ENCODE measurements at places on chromosomes 6 and 20.
A peak's percentile ranks its signal among the peaks of the same experiment; 100 is the strongest.

- no peak for DNase-seq
Observed at GRCh38 chr6:99604166-99605073, 2.2 kb upstream of the PRDM13 start.

DNA sequence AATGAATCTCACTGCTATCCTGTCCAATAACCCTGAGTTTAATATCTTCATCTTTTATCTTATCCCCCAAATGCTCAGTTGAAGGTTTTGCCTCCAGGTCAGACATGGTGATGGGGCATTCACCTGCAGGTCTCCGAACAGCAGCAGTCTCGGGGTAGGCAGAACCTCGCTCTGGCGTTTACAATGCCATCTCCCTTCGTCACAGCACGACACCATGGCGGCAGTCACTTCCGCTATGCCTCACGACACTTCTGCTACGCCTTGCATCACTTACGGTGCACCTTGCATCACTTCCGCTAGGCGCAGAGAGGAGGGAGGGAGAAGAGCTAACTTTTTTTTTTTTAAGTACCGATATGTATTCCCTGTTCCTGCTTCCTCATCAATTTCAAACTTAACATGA, 194.9 kb downstream of the BCAS1 start:
- peak; percentile 67 for DNase-seq

GRCh38 chr6:83769413-83769812, 60.5 kb upstream of the SNAP91 start:
- no peak for DNase-seq

- DNase-seq, result no peak
Observed at GRCh38 chr6:37492236-37492972, 7.3 kb downstream of the CCDC167 start.

GRCh38 chr6:112725541-112726085, 378.5 kb downstream of the RFPL4B start:
- DNase-seq, result no peak

- no peak for DNase-seq
Observed at GRCh38 chr20:55565096-55565773, 440.1 kb downstream of the CBLN4 start.

GRCh38 chr6:108585921-108586536, 25.3 kb downstream of the FOXO3 start:
- no peak for DNase-seq

DNA sequence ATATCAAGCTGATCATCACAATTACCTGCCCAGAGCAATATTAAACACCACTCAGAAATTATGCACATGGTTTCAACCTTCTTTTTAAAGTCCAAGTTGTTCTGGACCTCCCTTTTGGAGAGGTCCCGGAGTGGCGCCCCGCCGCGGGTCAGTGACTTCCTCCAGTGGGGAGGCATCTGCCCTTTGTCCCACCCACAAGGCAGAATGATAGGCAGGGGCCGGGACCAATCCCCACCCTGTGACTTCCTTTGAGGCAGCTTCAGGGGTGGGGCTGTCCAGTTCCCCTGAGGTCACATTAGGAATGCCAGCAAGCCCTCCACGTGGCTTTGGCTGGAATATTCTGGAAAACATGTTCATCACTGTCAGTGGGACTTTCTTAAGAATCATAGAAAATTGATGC, 207.0 kb downstream of the ANKRD60 start:
- DNase-seq, result peak; percentile 15

DNA sequence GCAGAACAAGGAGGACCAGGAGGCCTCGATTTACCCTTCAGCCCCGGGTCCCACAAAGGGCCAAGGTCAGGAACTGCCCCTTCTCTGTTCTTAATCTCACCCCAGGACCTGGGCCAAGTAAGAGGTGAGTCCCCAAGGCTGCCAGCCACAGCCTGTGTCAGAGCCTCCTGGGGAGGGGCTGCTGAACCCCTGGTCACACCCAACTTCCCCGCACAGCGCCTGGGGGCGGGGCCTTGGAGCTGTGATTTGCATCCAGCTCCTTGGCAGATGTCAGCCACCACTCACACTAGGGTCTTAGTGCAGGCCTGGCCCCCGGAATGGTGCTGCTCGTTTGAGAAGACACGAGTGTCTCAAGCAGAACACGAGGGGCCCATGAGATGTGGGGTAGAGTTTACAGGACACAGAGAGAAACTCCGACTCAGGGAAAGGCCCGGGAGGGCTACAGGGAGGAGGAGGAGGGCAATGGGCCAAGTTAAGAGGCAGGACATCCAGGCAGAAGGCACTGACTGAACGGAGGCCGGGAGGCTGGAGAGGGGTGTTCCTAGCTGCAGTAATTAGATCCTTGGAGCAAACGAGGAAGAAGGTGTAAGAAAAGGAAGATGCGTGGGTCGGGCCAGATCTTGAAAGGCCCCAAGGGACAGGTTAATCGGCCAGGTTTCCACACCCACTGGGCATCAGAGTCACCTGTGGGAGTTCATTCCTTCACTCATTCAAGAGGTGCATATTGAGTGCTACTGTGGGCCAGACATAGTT, 26.9 kb downstream of the ZBP1 start:
- no peak for DNase-seq

DNA sequence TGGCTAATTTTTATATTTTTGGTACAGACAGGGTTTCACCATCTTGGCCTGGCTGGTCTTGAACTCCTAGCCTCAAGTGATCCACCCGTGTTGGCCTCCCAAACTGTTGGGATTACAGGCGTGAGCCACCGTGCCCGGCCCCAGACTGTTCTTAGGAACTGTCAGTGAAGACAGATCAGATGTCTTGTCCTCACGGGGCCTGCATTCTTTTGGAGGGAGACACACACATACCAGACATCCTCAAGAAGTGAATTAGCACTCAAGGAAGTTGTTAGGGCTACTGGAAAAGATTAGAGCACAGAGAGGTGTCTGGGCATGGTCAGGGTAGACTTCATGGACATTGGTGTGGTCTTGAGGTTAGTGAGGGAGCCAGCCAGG, 10.3 kb upstream of the LPIN3 start:
- no peak for DNase-seq

- no peak for DNase-seq
Observed at GRCh38 chr6:13924146-13924948, 405 bp upstream of the RNF182 start.

DNA sequence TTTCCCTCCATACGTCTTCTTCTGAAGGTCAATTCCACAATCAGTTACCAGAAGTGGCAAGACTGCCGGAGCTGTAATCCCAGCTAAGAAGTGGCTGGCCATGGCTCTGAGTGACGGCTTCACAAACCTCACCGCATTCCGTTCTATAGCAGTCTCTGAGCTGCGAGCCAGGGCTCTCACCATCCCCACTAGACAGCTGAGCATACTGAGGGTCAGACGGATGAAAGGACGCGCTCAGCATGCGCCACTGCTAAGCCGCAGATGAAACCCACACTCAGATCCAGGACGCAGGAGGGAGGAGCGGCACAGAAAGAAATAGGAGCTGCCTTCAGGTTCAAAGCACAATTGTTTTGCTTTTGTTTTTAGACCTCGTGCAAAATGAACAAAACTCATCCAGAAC, 97.9 kb downstream of the ANKRD60 start:
- DNase-seq, result no peak

- DNase-seq, result peak; percentile 46
Observed at GRCh38 chr6:24576447-24576846, 69.5 kb downstream of the KIAA0319 start.

DNA sequence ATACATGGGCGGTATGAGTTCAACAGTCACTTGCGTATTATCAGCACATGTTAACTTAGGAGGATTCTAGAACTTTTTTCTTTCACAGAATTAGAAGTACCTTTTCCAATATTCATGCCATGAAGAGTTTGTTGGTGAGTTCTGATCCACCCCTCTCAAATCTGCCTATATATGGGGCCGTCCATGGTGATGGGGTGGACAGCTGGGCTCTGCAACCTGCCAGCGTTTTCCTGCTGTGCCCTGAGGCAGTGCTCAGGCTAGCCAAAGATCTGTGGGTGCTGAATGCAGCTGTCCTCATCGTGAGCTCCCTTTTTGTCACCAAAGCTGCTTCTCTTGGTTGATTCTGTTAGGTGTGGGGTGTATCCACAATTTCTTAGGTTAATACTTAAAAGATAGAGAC, 88.7 kb downstream of the THBS2 start:
- no peak for DNase-seq

DNA sequence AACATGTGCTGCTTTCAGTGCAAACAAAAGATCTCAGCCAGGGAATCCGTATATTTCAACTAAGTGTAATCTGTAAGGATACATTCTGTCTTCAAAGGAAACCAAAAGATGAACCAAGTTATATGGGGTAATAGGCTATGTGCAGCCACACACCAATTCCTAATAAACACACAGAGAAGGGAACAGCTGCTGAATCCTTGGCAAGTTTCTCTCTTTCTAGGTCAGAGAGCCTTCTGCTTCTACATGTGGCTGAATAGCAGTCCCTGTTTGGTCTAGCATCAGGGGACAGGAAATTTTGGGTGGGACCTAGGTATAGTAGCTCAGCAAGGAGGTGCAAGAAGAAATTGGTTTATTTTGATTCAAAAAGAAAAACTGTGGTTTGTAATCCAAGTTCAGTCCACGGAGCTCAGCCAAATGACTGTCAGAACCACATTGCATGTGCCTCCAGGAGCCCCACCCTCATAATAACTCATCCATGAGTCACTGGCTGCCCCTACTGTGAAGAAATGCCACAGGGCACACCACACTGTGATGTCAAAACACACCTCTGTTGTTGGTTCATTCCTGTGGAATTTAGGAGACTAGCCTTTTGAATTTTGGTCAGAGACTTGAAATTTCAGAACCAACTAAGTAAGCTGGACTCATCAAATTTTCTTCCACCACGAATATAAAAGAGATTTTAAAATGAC, 21.1 kb downstream of the SPTLC3 start:
- no peak for DNase-seq

GRCh38 chr20:19864130-19864529, 106.1 kb downstream of the RIN2 start:
- DNase-seq, result no peak

DNA sequence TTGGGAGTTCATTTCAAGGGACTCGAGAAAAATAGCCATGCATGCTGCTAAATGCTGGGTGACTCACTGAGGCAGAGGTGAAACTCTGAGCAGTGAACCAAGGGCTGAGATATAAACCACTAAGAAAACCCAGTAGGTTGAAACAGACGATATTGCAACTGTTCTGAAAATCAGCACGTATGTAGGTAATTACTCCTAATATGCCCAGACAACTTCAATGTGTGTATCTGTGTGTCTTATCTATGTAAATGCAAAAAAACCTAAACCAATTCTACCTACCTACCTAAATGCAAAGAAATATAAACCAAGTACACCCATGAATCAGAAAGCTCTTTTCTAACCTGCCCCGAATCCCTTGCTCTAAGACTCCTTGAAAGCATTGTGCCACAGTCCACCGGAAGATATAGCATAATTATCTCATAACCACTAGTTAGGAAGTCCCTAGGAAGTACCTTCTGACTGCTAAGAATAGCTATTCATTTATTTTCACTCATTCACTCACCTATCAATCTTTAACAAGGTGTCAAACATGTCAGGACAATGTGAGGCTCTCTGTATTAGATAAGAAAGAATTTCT, 458.7 kb upstream of the RUNX2 start:
- no peak for DNase-seq

DNA sequence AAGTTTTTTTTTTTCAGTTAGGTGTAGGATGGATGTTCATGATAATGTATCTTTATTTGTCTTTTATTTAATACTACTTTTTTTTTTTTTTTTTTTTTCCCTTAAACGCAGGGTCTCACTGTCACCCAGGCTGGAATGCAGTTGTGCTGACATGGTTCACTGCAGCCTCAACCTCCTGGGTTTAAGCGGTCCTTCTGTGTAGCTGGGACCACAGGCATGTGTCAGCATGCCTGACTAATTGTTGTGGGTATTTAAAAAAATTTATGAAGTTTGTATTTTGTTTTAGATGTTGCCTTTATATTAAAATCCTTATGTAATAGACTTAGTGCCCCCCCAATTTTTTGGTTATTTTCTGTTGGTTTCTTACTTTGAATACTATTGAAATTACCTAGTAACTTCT, 42.6 kb downstream of the NCOA3 start:
- no peak for DNase-seq

DNA sequence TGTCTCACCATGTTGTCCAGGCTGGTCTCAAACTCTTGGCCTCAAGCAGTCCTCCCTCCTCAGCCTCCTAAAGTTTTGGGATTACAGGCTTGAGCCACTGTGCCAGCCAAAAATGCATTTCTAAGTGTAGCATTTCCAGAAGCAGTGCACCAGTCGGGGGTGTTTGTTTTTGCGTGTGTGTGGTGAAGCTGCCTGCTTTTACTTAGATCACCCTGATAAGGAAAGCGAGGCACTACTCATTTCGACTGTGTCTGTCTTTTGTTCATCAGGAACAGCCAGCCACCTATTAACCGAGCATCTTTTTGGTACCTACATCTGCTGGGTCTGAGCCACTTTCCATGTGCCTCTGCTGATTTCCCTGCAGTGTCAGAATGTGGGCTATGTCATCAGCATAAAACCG, 18.7 kb downstream of the SIRT5 start:
- DNase-seq, result no peak

DNA sequence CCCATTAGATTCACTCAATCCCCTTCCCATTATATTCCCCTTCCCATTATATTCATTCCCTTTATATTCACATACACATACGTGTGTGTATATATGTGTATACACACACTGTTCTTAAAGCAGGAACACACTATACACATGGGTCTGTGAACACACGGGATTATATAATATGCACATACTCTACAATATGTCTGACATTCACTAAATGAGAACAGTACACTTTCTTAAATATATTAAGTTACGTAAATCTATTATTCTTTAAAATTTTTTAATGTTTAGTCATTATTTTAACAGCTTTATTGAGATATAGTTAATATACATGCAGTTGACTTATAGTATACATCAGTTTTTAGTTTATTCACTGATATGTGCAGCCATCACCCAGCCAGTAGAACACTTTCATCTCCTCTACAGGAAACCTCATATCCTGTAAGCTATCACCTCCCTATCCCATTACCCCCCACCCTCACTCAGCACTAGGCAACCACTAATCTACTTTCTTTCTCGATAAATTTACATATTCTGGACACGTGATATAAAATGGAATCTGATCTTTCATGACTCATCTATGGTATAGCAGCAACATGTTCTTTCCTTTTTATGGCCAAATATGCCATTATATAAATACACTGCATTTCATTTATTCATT, 13.9 kb upstream of the SUMO4 start:
- no peak for DNase-seq

GRCh38 chr6:111260570-111261298, 173.4 kb downstream of the SLC16A10 start:
- peak; percentile 47 for DNase-seq

- DNase-seq, result no peak
Observed at GRCh38 chr20:21272679-21273078, 30.5 kb upstream of the XRN2 start.

GRCh38 chr6:27870291-27870870, 41.8 kb downstream of the OR2B2 start:
- no peak for DNase-seq

Data from suppressor macrophage treated with lipopolysaccharide for 1 hour (primary cell).